ENCODE measurements at places on chromosomes 2 and 18.

- DNase-seq, result no peak
Observed at GRCh38 chr2:155692106-155692505, 640.4 kb downstream of the NR4A2 start.

GRCh38 chr2:205047273-205047839 is 502.1 kb downstream of the PARD3B start:
- DNase-seq, result no peak

- no peak for DNase-seq
Observed at GRCh38 chr2:222000326-222000725, 298.5 kb downstream of the PAX3 start.

DNA sequence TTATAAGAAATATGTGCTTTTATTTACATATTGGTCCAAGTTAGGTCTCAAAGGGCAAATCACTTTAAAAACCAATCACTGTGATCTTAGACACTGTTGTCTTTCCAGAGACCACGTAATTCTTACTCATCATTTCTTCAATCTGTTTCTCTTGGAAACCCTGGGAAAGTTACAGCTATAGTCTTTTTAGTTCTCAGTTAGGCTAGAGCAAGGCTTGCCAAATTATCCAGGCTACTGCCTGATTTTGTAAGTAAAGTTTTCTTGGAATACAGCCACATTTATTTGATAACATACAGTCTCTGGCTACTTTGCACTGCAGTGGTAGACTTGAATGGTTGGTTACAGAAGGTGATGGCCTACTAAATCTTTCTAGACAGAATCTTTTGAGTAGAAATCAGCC is 106.0 kb downstream of the KIAA1328 start:
- DNase-seq, result no peak

GRCh38 chr2:10009271-10009810 is 34.0 kb upstream of the KLF11 start:
- DNase-seq, result no peak

- no peak for DNase-seq
Observed at GRCh38 chr18:34529358-34530335, 180.5 kb upstream of the DTNA start.

DNA sequence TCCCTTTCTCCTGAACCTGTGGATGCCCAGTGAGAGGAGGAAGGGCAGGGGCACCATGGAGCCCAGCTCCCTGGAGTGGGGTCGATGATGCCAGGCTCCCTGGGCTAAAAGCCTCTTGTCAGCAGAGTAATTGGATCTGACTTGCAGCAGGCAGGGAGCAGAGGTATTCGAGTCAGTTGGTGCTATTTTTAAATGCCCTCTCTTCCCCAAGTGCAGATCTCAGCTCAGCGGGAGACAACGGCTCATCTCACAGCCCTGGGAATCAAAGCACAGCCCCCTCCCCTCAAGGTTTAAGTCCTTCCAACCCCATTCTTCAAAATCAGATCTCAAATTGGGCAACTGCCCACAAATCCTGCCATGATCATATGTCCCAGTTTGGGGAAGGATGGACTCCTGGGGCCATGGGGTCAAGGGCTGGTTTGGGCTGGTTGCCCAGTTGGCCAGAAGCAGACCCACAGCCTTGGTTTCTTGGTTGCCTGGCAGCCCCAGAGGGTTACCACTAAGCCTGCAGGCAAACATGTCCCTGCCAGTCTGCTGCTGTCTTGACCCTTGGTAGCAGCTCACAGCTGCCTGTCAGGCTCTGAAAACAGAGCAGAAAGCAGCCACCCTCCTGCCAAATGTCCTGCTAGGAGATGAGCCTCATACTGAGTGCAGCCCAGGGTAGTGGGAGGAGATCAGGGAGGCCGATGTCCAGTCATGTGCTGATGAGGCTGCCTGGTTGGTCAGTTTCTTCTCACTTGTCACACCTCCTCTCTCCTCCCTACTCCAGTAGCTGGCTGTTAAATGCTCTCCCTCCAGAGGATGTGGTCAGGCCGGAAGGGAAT is 244.9 kb downstream of the LOXHD1 start:
- no peak for DNase-seq
